Thoracic aorta (tissue), 2 donors: ENCODE measurements at places on chromosomes 2 and 18. TPM values are rescaled to one million over a fixed set of nuclear protein-coding genes. Genes with fewer than 3 reads are reported as not detected.

The EVX2 gene
- not detected for total RNA-seq

The CNRIP1 gene
- total RNA-seq: 45.6 TPM

The CFC1 gene
- not detected for total RNA-seq

The ABCG5 gene
- total RNA-seq: not detected

The EGR4 gene
- total RNA-seq: not detected

The LGALSL gene
- 15.8 TPM for total RNA-seq

The SPP2 gene
- total RNA-seq: not detected

The G6PC2 gene
- not detected for total RNA-seq

The ADI1 gene
- 126 TPM for total RNA-seq

The MC2R gene
- not detected for total RNA-seq

The DRC1 gene
- total RNA-seq: not detected

The ALK gene
- not detected for total RNA-seq

The TWIST2 gene
- total RNA-seq: 41.4 TPM

The LNPK gene
- total RNA-seq: 13.5 TPM

The LHCGR gene
- not detected for total RNA-seq

The KCNJ3 gene
- 1.6 TPM for total RNA-seq

The SLC40A1 gene
- total RNA-seq: 118 TPM

The MOCOS gene
- total RNA-seq: 2.0 TPM

DNA sequence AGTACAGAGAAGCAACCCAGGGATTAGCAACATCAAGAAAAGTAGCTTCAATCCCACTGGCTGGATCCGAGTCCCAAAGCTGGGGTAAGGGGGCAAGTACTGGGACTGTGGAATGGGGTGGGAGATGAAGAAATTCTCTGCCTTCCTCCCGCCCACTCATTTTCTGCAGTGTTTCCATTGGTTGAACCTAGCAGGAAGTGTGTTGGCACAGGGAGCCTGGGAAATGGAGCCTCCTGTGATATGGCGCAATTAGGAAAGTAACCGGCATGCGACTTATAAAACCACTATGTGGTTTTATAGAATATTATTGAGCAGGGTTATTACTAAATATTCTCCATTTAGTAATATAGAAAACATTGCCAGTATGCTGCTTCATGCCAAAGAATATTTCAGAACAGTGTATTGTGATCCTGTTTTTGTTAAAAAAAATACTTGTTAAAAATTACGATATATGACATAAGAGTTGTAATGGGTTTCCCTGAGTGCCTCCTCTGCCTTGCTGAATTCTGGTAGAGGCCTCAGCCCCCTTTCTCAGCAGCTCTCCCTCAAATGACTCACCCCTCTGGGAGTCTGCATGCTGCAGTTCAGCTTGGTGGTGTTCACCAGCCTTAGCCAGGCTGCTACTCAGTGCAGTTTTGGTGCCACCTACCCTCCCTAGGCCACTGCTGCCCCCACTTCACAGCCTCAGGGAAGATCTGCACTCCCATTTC is 60.5 kb downstream of the HK2 start:
- DNase-seq: no peak

- no peak for DNase-seq
Measured at GRCh38 chr2:44578471-44579093, 216.8 kb downstream of the CAMKMT start.

DNA sequence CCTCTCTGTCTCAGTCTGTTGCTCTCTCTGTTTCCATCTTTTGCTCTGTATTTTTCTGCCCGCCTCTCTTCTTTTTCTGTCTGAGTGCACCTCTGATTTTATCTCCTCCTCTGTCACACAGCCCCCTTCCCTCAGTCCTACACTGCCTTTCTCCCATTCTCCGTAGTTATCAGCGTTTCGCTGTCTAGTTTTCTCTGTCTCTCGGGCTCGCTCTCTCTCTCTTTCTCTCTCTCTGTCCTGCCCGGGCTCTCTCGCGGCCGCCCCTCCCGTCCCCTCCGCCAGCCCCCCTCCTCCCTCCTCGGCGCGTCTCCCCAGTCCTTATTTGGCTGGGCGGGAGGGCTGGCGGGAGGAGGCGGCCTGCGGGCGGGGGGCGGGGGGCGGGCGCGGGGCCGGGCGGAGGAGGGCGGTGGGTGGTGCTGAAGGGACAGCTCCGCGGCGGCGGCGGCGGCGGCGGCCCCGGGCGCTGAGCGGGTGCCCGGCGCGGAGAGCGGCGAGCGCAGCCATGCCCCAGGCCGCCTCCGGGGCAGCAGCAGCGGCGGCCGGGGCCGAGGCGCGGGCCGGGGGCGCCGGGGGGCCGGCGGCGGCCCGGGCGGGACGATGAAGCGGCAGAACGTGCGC is at the start of gene KCNK3:
Gene KCNK3 (plus strand): TSS at position 444 of the 618 bp plus-strand sequence. CDS start 154 bp downstream, at position 598.
- DNase-seq: peak; percentile 56

- DNase-seq: no peak
Measured at GRCh38 chr2:189500456-189501160, 59.3 kb downstream of the WDR75 start.

- no peak for DNase-seq
Measured at GRCh38 chr18:49907346-49907929, 94.1 kb upstream of the ACAA2 start.

- no peak for DNase-seq
Measured at GRCh38 chr2:234269769-234270204, 219.3 kb downstream of the SPP2 start.

- DNase-seq: no peak
Measured at GRCh38 chr2:82837588-82838304, 1621.3 kb downstream of the SUCLG1 start.

- DNase-seq: no peak
Measured at GRCh38 chr18:23138471-23138870, 3.2 kb downstream of the CABLES1 start.

- DNase-seq: no peak
Measured at GRCh38 chr2:99789849-99790248, 300.0 kb upstream of the REV1 start.

DNA sequence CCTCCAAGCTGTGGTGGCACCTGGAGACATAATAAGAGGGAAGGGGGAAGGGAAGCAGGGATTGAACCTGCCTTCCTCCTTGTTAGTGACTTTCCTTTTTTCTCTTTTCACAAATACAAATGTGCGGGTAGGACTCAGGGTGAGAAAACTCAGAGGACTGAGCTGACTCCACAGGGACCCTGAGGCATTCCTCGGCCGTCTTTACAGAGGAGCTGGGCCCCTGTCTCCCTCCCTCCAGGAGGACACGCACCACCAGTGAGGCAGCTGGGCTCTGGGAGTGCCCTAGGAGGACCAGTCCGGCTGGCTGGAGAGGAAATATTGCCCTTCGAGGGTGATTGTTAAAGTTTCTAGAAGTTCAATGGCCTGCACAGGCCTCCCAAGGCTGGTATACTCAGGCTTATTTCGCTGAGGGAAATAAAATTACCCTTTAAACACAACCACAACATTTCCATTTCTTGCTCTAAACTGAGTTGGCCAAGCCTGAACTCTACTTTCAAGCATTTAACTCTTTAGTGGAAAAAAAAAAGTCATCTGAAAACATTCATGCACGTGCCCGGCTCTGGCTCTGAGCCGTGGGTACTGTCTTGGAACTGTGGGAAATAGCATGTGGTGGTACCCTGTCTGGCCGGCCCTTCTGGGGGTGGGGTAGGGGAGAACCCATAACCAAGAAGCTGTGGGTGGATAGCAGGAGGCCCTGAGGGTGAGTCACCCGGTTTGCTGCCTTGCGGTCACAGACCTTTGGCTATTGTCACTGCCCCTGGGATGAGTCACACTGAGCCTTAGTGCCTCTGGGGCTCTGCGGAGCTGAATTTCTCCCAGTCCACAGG is 116.0 kb downstream of the COPS8 start:
- DNase-seq: no peak

GRCh38 chr2:9146646-9147045 is 60.0 kb upstream of the ASAP2 start:
- no peak for DNase-seq

DNA sequence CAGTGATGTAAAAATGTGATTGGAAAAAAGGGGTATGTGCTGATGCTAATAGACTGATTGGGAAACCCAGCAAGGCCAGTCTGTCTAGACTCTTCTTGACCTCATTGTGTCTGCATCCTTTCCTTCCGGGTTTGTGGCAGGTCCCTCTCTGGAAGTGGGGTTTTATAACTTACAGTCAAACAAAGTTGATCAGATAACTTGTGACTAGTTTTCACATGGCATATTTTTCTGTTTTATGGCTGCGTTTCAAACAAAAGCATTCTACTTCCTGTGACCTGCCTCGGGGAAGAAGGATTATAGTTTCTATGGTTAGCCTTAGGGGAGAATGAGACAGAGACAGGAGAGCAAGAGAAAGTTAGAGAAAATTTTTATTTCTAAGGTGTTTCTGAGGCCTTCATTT is 188.7 kb upstream of the HNMT start:
- no peak for DNase-seq

GRCh38 chr2:239801404-239802184 is 223.5 kb downstream of the NDUFA10 start:
- DNase-seq: no peak

DNA sequence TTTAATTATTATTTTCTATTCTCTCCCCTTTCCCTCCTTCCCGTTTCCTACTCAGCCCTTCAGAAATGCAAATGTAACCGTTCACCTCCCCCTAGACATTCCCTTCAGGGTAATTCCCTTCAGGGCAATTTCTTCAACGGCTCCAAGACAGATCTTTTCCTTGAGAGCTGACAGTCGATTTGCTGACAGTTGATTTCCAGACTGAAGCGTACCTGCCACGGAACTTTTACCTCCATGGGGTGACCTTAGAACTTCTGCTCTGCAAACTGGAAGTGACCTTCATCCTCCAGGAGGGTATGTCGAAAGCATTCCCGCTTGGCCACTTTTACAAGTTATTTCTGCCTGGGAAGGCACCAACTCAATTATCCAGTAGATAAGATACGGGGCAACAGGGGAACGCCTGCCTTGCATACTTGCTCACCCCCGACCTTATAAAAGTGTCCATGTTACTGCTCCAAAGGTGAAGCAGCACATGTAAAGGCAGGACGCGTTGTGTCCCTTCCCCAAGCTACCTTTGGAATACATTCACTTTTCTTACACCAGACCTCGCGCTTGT is 18.5 kb downstream of the B3GNT7 start:
- no peak for DNase-seq

DNA sequence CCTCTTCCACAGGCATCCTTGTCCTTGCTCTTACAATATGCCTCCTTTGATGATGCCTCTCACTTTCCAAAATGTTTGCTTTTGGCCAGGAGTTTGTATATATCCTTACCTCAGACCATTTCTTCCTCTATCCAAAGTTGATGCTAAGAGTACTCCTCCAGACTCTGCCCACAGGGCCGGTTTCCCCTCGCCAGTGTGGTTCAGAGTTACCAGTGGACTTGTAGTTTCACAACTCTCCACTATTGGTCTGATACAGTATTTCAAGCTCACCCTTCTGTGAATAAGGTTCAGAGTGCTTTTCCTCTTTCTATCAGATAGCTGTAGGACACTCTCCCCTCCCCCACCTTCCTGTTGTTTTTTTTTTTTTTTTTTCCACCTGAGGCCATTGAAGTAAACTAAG is 42.2 kb upstream of the LINC00305 start:
- DNase-seq: no peak

DNA sequence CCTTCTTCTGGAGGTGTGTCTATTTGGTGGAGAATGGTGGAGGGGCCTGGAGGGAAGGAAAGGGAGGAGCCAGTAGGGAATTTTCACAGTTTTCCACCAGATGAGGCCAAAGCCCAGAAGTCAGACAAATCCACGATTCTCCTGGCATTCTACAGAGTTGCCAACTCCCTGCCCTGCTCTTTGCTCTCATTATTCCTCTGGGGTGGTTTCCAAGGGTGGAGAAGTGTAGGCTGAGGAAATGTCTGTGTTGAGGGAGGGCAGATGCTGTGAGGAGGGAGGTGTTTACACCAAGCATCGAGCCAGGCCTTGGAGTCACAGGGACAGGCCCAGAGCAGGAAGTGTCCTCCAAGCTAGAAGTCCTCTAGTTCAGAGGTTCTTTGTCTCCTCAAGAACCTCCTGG is 124.1 kb upstream of the LGALSL start:
- no peak for DNase-seq

GRCh38 chr2:233087713-233088112 is 27.6 kb downstream of the INPP5D start:
- DNase-seq: no peak

GRCh38 chr2:215439980-215440512 is 4.2 kb upstream of the FN1 start:
- DNase-seq: no peak

DNA sequence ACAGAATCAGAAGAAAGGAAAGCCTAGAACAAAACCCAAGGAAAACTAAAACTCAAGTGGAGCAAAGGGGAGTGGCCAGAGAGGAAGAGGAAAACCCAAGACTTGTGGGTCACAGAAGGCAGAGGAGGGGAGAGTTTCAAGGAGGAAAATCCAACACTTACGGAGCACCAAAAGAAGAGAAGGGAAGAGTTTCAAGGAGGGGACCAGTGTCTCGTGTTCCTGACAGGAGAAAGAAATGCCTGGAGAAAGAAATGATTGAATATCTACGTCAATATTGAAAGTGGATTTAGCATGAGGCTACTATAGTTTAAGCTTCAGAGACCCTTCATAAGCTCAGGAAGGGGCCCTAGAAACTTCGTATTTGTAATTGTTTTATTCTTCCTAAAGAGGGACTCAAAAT is 1.4 kb upstream of the MFSD6 start:
- DNase-seq: no peak

- no peak for DNase-seq
Measured at GRCh38 chr2:127611076-127611925, 34.7 kb upstream of the GPR17 start.

DNA sequence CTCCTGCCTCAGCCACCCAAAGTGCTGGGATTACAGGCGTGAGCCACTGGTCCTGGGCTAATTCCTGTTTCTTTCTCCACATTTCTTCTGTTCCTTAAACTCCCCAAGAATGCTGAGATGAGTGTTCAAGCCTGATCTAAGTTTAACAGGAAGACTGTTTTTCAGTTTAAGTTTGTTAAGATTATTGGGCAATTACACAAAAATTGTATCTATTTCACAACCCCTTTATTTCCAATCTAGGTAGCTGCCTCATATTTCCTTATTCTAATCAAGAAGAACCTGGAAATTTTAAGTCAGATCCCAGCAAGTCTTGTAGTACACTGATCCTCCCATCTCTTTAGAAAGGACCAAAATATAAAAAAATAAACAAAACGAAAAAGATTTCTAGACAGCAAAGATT is 11.7 kb downstream of the SFT2D3 start:
- DNase-seq: no peak

DNA sequence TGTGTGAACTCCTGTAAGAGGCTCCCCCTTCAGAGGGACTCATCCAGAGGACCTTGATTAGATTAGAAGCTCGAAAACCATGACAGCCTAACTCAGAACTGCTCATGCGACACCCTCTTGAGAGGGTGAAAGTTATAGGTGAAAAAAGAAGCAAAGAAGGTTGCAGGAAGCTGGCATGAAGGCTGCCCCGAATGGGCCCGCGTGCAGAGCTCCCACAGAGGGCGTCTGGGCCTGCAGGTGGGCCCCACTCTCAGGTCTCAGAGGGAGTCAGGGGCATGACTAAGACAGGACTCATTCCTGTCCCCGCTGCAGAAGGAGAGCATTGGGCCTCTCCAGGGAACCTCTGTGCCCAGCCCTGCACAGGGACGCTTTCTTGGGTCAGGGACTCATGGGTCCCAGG is 235.4 kb downstream of the EIPR1 start:
- no peak for DNase-seq

GRCh38 chr2:110867078-110867477 is 134.7 kb downstream of the ACOXL start:
- no peak for DNase-seq
